ENCODE measurements at places on chromosomes 16 and 17.

- DNase-seq: no peak
Observed at GRCh38 chr16:1548727-1549126, 15.3 kb downstream of the TMEM204 start.

DNA sequence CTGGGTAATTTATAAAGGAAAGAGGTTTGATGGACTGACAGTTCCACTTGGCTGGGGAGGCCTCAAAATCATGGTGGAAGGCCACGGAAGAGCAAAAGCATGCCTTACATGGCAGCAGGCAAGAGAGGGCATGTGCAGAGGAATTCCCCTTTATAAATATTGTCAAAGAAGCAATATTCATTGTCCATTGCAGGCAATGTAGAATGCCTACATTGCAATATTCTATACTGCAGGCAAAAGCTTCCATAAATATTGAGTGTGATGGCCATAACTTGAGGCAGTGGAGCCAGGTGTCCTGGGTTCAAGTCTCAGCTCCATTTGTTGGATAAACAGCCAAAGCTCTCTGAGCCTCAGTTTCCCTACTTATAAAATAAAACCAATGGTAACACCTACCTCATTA is 322.3 kb downstream of the SHISA9 start:
- DNase-seq: no peak

DNA sequence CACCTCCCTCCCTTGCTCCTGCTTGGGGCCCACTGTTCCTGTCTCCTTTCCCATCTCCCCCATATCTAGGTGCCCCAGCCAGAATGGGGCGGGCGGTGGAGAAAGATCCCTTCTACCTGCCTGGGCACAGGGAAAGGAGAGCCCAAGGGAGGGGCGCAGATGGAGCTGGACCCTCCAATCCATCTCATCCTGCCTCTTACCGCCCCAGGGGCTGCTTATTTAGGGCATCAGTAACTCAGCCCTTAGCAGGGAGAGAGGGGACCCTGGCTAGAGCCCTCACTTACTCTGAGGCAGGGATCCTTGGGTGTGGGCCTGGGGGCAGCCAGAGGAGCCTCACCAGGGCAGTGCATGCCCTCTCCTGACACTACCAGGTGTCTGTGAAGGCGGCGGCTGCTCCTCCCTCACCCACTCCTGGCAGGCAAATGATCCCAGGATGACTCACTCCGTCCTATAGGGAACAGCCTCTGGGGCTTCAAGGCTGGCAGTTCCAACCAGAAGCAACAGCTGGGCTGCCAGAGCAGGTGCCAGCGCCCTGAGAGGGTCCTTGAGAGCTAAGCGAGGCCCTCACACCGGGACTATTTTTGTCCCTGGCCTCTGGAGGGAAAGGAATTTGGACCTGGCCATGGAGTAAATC is 16.3 kb upstream of the BCAR1 start:
- peak; percentile 63 for DNase-seq

- no peak for DNase-seq
Observed at GRCh38 chr16:58459344-58460218, 40.4 kb upstream of the NDRG4 start.

GRCh38 chr17:67532326-67532871 is 155.3 kb downstream of the PITPNC1 start:
- no peak for DNase-seq

DNA sequence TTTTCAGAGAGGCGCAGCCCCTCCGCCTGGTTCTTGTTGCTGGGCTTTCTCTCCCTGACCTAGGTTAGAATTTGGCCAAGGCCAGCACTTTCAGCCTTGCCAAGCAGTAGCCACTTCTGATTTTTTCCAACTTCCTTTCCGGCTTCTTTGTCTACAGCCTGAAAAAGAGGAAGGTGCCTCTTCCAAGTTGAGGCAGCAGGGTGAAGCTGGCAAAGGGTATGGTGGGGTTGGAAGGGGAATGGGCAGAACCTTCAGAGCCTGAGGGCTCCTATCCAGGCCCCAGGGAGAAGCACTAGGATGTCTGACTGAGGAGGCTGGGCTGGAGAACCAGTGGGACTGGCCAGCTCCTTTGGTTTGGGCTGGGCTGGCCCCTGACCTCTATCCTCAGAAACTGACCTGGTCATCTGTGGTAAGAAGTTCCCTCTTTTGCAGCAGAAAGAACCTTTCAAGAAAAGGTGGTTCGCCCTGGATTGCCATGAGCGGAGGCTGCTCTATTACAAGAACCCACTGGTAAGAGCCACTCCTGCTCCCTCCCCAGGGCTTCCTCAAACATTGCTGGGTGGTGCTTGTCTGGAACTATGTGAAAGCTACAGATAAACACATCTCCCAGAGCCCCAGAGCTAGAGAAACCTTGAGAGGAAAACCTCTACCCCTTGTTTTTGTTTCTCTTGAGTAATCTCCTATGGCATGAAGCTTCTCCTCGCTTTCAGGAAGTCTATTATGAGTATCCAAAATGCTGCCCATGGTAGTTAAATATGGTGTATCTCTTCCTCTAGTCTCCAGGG is 16.6 kb upstream of the RNF135 start:
- DNase-seq: no peak

DNA sequence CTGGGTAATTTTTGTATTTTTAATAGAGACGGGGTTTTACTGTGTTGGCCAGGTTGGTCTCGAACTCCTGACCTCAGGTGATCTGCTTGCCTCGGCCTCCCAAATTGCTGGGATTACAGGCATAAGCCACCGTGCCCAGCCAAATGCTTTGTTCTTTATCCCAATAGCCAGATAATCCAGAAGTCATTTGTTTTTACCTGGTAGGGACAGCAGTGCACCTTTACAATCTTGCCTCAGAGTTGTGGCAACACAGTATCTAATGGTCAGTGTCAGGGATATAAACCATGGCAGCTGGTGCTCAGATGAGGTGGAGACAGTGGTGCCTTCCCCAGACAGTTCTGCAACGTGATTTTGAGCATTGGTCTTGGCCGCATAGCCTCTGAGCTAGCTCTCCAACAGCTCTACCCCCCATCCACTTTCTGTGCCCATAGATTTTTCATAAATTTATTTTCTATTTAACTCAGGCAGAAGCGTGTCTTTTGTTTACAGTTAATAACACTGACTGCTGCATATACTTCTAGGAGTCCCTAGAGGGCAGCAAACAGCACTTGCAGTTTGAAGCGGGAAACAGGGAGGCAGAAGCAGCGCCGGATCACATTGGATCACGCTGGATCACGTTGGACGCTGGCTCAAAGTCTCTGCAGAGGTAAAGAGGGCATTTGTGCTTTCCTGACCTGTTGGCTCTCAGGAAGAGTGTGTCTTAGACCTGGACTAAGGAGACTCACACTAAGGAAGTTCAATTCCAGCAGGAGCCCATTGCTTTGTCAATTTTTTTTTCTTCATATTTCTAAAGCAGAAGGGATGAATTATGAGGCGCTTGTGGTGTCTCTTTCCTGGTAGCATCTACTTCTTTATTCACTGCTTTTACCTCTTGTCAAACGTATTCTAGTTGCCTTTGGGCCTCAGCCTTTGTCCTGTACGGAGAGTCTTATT is 5.1 kb upstream of the GGT6 start:
- DNase-seq: peak; percentile 89

DNA sequence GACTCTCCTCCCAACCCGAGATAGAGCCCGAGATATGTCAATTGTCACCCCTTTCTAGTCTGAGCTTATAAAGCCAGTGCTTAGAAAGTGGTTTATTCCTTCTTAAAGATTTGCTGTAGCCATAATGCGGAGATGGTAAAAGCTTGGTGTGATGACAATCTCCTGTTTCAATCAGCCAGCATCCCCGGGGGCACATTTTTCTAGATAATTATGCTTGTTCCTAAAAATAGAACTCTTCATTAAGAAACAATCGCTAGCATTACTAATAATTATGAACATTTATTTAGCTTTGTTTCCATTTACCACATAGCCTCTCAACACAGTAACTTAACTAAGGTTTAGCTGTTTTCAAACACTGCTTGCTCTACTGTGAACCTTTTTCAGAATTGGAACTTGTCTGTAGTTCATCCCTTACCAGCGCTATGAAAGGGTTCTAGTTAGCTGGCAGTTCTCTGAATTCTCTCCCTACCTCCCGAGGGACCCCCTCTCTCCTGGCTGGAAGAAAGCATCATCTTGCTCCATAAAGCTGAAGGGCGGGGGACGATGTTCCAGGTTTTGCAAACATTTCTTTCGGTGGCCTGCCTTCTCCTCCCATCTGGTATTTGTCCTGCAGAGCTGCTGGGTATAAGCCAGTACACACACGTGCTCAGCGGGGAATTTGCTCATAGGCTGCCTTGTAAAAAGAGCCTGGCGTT is 922 bp upstream of the MRPL58 start:
- no peak for DNase-seq

DNA sequence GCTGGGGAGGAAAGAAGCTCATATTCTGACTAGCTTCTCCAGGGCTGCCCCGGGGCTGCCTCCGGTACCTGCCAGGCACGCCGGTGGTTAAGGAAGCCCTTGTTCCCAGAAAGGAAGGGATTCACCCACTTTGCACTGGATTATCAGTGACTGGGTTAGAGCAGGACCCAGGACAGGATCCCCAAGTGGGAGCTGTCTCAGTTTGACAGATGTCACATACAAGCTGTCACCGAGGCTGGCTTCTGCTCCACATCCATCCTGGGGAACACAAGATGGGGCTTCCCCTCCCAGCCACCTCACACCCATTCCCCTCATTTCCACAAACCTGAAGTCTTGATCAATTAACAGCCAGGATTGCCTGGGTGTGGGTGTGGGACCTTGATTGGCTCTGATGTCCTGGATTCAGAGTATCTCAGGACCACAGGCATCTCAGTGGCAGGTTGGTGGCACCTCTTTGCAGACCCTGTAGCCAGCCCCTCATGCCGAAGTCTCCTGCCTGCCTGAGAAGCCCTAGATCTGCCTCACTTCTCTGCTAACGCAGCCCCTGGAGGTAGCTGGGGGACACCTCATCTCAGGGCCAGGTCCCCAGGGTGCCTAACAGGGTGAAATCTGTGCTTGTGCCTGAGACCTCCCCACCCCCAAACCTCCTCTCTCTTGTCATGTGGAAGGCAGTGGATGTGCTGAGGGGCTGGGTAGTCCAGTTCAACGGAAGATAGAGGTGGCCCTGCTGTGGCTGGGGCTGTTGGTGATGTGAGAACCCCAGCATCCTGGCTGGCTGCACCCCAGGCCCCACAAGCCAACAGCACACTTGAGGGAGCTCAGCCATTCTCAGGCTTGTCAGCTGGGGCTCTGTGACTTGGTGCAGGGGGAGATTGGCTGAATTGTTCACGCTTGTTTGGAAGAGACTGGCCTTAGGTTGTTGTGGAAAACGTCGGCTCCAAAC is 1.4 kb downstream of the CACNG5 start:
- DNase-seq: no peak

DNA sequence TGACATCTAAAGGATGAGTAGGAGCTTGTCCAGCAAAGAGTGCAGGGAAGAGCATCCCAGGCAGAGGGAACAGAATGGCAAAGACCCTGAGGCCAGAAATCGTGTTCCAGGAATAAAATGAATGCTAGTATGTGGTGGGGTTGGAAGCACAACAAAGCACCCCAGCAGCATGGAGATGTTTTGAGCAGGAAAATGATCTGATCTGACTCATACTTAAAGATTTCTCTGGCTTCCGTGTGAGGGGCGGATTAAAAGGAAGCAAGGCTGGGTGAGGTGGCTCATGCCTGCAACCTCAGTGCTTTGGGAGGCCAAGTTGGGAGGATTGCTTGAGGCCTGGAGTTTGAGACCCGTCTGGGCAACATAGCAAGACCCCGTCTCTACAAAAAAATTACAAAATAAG is 2.3 kb downstream of the SLC5A11 start:
- DNase-seq: no peak

GRCh38 chr16:4552541-4552940 is 3.6 kb upstream of the C16orf96 start:
- DNase-seq: no peak

GRCh38 chr17:17043461-17044271 is 1.4 kb downstream of the MPRIP start:
- peak; percentile 47 for DNase-seq

DNA sequence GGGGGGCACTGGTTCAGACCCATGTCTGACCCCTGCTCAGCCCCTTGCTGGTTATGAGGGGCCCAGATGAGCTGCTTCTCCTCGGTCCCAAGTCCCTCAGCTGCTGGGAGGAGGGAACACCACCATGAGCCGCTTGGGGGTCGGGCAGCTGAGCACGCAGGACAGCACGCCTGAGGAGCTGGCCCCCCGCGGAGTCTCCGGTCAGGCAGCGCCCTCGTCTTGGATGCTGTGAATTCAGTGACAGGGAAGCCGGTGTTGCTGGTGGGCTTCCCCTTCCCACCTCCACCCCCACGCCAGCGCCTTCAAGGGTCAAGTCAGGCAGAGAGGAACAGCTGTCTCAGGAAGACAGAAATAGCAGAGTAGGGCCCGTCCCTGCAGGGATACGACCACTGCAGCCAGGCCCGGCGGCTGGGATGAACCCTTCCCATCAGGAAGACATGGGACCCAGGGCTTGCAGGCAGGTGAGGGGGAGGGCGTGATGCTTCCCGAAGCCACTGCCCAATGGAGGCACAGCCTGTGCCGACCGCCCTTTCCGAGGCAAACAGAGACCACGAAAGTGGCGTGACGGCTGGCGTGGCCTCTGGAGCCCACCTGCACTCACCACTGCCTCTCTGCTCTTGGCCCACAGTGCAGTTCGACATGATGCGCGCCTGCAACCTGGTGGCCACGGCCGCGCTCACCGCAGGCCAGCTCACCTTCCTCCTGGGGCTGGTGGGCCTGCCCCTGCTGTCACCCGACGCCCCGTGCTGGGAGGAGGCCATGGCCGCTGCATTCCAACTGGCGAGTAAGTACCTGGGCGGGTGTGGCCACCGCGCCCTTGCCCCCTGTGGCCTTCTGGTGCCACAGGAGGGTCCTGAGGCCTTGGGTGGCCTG is 8.1 kb downstream of the TMEM204 start:
- DNase-seq: no peak

DNA sequence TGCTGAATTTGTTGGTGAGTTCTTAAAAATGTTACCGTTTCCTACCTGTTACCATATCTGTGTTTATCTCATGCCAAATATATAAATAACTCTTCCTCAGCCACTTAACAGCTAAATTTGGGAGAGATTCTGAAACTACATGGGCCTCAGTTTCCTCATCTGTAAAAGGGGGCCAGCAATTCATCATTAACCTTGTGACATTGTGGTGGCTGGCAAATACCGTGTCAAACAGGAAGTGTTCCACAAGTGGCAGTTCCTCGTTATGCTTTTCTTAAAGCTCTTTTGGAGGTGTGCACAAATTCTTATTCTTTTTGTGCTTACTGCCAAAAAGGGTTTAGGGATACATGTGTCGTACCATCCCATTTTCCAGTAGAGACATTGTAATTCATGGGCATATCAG is 220.4 kb upstream of the CACNG5 start:
- DNase-seq: no peak

- DNase-seq: no peak
Observed at GRCh38 chr17:40241252-40241834, 22.2 kb downstream of the WIPF2 start.

- DNase-seq: no peak
Observed at GRCh38 chr17:83105512-83105911, 26.1 kb downstream of the METRNL start.

- no peak for DNase-seq
Observed at GRCh38 chr16:87447323-87447722, 45.5 kb downstream of the ZCCHC14 start.

All from mesendoderm (in vitro differentiated cells).